Panc1 (cell line): ENCODE measurements at places on chromosomes 11 and 22.

GRCh38 chr11:64713016-64713707, 9.8 kb downstream of the NRXN2 start:
- no peak for DNase-seq

GRCh38 chr11:63854696-63855095, 15.8 kb downstream of the MARK2 start:
- no peak for DNase-seq

DNA sequence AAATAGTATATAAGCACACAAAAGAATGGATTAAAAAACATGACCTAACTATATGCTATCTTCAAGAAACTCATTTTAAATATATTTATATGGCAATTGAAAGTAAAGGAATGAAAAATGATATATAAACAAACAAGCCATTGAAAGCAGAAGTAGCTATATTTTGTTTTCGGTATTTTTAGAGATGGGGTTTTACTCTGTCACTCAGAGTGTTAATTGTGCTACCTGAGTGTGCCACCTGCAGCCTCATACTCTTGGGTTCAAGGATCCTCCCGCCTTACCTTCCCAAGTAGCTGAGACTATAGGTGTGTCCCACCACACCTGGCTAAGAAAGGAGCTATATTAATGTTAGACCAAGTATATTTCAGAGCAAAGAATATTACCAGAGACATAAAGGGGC, 624.1 kb downstream of the BUD13 start:
- DNase-seq: no peak

- DNase-seq: no peak
Measured at GRCh38 chr22:37181681-37182080, 6.4 kb downstream of the C1QTNF6 start.

DNA sequence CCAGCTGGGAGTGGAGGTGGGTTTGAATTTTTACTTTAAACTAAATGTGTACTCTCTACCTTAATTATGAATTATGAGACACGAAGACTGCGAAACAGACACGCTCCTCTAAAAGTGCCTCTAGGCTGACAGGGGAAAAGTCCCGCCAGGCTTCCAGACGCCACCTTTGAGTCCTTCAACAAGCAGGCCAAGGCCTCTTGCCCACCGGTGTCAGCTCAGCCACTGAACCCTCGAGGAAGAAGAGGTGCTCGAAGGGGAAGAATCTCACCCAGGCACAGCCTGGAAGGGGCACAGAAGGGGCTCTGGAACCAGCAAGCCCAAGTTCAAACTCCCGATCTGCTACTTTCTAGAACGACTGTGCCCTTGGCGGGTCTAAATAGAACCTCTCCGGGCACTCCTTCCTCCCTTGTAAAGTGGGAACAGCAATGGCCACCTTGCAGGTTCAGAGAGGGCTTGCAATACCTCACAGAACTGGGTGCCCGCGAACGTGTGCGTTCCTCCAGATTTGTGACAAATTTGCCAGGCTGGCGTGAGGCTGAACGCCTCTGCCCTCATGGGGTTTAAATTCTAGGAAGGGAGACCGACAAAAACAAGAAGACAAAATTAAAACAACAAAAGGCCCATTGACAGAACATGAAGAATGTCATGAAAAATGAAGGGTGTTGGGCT, 158.5 kb upstream of the GRK3 start:
- no peak for DNase-seq

GRCh38 chr11:46247659-46248058, 29.8 kb upstream of the CREB3L1 start:
- DNase-seq: no peak

DNA sequence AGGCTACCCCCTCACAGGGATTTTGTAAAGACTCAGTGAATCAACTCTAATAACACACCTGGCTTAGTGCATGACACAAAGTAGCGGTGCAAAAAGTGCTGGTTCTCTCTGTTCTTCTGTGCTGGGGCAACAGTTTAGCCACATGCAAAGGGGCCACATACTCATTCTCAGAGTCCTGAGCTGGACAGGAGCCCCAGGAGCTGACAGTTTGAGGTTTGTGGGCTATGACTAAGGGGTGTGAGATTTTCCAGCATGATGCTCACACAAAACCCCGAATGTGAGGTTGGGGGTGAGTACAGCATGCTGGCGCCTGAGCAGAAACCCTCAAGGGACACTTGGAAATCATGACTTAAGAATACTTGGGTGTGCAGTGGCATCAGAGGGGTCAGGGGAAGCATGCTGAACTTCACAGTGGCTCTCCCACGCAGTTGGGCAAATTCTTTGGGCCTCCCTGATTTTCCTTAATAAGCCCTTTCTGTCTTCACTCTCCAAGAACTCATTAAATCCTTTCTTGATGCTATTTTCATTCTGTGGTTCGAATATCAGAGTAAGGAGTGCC, 31.0 kb downstream of the TMPRSS5 start:
- DNase-seq: no peak

DNA sequence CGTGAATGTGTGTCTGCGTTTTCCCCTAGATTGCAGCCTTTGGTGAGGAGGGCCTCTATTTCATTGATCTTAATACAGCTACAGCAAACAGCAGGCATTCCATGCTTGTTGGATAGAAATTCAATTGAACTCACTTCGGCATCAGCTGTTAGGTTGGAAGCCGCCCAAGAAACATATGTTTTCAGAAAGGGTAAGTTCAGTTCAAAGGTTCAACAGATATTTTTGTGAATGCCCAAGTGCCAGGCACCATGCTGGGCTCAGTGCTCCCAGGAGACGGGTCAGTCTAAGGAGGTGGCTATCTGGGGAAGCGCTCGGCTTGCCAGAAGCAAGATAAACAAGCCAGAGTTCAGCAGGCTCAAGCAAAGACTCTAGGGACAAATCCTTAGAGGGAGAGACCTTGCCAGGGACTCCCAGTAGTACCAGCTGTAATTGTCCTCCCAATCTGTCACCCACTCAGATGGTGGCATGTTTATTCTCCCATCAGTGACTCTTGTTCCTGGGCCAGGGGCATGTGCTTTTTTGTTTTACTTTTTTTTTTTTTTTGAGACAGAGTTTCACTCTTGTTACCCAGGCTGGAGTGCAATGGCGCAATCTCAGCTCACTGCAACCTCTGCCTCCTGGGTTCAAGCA, 64.5 kb upstream of the LARGE1 start:
- no peak for DNase-seq

DNA sequence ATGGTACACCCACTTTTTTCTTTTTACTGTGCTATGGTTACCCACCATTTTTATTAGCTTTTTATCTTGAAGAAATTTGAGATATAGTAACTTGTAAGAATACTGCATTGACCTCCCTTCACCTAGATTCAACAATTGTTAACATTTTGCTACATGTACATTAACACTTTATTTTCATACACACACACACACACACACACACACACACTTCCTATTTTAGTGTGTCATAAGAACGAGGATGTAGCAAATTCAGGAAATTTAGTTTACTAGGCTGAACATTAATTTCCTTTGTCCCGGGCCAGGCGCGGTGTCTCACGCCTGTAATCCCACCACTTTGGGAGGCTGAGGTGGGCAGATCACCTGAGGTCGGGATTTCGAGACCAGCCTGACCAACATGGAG, 1.1 kb upstream of the ATP6V1E1 start:
- no peak for DNase-seq

- DNase-seq: no peak
Measured at GRCh38 chr22:22709719-22710445, 65.5 kb downstream of the GGTLC2 start.

DNA sequence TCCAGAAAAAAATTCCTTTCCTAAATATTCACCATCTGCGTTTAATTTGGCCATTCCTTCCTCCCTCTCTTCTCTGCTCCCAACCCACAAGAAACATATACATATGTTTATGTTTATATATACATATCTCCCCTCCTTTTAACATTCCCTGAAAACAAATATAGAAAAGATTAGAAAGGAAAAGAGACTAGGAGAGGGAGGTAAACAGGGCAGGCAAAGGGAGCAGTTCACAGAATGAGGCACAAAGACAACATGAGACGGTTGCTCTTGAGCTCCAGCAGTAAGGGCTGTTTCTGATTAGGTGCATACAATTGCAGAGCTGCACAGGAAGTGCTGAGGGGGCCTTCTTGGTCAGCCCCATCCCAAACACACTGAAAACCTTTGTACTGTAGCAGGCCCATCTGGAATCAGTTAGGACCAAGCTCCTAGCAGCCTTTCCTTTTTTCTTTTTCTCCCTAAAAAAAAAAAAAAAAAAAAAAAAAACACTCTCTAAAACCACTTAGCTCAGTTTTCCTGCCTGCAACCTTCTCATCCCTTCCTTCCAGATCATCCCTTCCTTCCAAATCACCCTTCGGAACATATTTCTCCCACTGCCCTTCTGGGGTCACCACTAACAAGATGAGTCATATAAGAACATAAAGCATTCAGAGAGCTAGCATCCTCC, 57.0 kb downstream of the RBFOX2 start:
- DNase-seq: no peak

- DNase-seq: no peak
Measured at GRCh38 chr11:117470576-117470975, 142.9 kb downstream of the CEP164 start.

DNA sequence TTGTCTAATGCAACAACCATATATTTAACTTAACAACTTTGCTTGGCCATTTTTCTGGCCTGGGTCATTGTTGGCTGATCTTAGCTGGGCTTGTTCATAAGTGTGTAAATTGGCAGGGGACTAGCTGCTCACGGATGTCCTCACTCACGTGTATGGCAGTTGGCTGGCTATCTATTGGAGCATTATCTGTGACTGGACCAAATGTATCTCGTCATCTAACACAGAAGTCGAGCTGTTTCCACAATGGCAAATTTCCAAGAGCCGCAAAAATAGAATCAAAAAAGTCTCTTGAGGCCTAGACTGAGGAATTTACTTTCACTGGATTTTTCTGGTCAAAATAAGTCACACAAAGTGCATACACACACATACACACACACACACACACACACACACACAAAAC, 893.3 kb downstream of the FAM181B start:
- DNase-seq: no peak

GRCh38 chr11:1766719-1767398, 3.1 kb upstream of the CTSD start:
- DNase-seq: no peak

DNA sequence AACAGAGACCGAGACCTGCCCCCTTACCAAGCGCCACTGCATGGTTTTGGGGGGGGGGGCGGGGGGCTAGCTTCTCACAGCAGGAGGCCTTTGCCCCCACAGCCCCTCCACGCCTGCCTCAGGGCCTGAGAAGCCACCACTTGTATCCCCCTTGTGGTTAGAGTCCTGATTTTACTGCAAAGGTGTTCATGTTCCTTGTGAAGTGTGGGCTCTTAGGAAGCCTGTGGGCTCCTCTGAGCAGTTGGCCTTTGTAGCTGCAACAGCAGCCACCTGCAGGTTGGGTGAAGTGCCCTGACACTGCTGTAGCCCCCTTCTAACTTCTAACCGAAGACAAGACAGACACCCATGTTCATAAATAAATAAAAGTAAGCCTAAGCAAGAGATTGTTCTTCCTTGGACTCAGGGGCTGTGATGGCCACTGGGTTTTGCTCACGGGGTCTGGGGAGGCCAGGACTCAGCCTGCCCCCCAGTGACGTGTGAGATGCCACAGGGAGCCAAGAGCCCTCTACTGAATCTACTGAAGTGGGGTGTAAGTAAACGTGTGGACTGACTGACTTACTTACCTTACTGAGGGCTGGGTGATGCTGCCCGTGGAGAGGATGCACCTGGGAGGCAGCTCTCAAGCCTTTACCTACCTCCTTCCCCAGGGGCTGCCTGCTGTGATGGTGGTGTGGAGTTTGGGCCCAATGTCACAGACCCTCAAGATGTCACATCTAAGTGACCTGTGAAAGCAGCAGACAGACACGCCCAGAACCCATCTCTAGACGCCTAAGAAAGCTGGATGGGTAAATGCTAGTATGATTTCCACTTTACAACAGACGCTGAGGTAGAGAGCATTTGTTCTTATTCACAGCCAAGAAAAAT, 25.8 kb downstream of the USP35 start:
- DNase-seq: no peak

GRCh38 chr11:33377412-33378370, 120.5 kb downstream of the HIPK3 start:
- no peak for DNase-seq

- no peak for DNase-seq
Measured at GRCh38 chr11:63511048-63511748, 5.3 kb downstream of the LGALS12 start.

GRCh38 chr22:35329114-35329847, 29.6 kb downstream of the TOM1 start:
- no peak for DNase-seq

DNA sequence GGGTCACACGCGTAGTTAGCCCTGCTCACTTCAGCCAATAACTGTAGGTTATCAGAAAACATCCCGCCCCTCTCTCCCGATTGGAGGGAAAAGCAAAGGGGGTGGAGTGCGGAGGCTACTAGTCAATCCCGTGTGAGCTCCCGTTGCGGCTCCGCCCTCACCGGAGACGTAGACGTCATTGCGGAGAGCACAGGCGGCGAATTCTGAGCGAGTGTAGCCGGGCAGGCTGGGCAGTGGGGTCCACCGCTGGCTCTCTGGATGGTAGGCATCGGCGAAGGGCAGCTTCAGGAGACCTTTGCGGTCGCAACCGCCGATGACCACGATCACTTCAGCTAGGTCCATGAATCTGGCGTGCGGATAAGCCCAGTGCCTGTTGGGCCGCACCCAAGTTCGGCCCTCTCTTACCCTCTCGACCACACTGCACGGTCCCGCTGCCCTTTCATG, 4.7 kb downstream of the KLHL35 start:
- DNase-seq: no peak

DNA sequence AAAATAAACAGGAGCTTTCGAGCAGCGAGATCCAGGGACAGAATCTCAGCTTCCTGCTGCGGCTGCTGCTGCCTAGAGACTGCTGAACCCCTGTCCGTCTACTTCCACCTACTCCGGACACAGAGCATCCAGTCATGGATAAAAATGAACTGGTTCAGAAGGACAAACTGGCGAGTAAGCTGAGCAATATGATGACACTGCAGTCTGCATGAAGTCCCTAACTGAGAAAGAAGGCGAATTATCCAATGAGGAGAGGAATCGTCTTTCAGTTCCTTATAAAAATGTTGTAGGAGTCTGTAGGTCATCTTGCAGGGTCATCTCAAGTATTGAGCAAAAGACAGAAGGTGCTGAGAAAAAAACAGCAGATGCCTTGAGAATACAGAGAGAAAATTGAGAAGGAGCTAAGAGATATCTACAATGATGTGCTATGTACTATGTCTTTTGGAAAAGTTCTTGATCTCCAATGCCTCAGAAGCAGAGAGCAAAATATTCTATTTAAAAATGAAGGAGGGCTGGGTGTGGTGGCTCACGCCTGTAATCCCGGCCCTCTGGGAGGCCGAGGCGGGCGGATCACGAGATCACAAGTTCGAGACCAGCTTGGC, 11.1 kb upstream of the MS4A2 start:
- no peak for DNase-seq

DNA sequence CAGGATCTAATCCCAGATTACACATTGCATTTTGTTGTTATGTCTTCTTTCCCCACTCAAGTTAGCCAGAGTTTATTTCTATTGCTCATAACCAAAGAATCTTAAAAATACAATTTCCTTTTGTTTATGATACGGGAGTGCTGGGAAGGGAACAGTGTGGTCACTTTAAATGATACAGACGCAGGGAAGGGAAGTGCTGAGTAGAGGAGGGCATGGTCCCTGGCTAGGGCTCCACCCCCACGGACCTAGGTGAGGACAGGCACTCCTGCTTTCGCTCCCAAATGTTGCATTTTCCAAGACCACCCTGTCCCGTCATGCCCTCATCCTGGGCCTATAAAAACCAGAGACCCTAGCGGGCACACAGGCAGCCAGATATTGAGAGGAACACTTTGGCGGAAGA, 30.6 kb upstream of the NARS2 start:
- no peak for DNase-seq
